ENCODE measurements at places on chromosomes 12 and 14.

GRCh38 chr12:54037360-54038283 is 4.8 kb downstream of the HOXC5 start:
- no peak for DNase-seq

DNA sequence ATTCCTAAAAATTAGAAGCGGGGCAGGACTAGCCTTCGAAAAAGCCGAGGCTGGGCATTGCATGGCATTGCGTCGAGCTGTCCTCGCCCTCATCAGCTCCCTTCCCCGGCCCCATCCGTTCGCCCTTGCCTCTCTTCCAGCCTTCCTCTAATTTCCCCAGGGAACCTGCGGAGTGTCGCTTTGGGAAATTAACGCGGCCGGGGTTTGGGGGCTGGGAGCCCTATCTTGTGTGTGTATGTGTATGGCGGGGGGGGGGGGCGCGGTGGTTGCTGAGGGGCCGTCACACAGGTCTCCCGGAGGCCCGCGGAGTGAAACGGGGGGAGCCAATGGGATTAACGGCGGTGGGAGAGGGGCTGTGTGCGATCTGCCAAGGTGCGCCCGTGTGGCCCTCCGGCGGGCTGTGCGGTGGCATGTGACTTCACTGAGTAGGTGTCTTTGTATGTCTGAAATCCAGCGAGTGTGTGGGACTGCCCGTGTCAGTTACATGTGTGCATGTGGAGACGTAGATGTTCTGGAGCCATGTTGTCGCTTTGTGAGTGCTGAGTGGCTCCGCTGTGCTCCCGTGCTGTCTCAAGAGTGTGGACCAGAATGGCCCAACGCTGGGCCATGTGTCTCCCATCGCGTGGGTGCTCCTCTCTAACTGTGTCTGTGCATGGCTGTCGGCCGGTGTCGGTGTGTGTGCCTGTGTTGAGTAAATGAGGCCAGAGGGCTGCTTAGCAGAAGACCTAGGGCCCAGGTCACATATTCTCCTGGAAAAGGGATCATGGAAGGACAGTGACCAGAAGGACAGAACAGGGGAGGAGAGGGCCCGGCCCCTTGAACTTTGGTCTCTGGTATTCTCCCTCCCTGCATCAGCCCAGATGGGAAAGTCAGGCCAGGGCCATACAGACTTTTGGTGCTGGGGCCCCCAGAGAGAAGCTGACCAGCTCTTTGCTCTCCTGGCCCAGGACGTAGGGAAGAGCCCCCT is 1.5 kb downstream of the PTMS start:
- DNase-seq = no peak

DNA sequence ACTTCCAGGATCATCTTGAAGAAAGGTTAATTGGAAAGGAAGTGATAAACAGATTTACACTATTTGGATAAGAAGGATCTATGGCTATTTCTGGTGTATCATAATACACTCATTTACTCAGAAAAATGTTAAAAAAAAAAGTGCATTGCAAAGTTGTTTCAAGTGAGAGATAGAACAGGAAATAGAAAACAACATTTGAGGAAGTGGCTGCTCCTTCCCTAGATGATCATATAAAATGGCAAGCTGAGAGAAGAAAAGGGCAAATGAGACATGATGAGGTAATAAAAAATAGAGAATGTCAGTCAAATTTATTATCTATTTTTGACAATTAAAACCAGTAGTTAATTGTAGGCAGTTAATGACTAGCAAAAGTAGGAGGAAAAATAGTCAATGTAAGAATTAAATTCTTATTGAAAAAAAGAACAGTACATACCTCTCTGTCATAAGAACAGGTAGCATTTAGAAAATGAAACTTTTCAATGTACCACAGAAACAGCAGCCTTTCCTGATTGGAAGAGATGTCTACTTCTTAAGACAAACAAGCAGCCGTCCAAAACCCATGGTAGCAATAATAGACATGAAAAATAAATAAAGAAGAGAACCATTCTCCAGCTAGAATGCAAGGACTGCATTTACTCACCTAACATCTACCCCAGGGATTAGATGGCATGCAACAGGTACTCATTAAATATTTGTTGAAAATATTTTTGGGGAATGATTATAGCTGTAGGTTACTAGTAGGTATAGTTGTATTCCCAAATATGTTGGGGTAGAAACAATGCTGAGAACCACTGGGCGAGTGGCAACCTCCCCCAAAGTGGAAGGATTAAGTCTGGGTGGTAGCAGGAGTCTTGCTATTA is 63.9 kb upstream of the GRIP1 start:
- no peak for DNase-seq

DNA sequence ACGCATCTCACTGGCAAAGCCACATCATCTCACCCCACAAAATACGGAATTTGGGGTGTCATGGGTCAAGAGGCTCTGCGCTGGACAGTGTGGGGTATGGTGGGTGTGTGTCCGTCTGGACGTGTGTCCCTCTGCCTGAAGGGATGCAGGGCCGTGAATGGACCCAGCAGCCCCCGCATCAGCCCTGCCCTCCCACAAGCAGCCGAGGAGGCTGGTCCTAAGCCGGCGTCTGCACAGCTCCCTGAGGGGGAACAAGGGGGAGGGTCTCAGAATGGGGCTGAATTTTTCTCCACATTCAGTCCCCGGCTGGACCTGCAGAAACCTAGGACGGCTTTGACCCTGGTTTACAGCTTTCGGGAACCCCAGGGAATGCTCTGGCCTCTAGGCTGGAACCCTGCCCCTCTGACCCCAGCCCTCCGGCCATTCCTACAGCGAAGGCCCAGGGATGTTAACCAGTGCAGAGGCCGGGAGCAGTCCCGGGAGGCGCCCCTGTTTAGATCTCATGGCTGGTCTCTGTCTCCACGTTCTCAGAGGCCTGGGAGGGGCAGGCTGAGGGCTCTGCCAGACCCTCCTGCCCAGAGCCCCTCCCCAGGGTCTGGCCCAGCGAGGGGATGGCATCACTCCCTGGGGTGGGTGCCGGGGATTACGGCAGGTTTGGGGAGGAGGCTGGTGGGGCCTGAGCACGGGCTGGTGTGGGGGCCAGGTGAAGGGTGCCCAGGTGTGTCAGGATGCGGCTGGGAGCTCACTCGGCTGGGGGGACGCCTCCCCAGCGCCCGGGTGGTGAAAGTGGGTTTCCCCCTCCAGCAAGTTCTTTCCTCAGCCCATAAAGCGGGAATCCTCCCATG is 156.5 kb upstream of the C14orf180 start:
- no peak for DNase-seq

- no peak for DNase-seq
These were observed 2.2 kb downstream of the RCOR1 start for GRCh38 chr14:102594514-102595175.

- no peak for DNase-seq
These were observed 51.2 kb downstream of the TMEM30B start for GRCh38 chr14:61229981-61230380.

GRCh38 chr14:63322897-63323573 is 4.3 kb upstream of the GPHB5 start:
- DNase-seq = no peak

Measured in substantia nigra (tissue), 51 donors.